T-helper 17 cell (primary cell): ENCODE measurements at places on chromosomes 2 and 18. TPM values are rescaled to one million over a fixed set of nuclear protein-coding genes. Genes with fewer than 3 reads are reported as not detected.

GRCh38 chr18:10060841-10061240, 147.0 kb downstream of the VAPA start:
- H3K4me1 ChIP-seq, result no peaks in the 10 kb centered on the region
- no peaks in the 10 kb centered on the region for H3K36me3 ChIP-seq
- no peak for DNase-seq
- H3K4me3 ChIP-seq, result no peak overlapping the region

DNA sequence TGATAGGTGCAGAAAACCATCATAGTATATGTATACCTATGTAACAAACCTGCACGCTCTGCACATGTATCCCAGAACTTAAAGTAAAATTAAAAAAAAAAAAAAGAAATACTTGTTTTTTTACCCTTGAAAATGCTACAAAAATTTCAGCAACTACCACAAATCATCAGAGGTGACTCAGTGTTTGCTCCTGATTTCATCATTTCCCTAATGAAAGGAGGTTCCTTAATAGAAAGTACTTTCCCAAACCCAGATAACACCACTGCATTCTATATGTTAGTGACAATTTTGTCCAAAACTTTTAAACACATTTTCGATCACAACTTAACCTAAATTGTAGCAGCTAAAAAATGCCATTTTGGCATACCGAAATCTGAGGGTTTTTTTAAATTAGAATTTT, 163.3 kb downstream of the SLC39A10 start:
- DNase-seq, result no peak
- no peak overlapping the region for H3K27ac ChIP-seq
- H3K36me3 ChIP-seq, result no peaks in the 10 kb centered on the region
- H3K4me3 ChIP-seq, result no peak overlapping the region
- no peaks in the 10 kb centered on the region for H3K4me1 ChIP-seq
- H3K27me3 ChIP-seq, result peaks cover 5% of the 10 kb centered on the region

GRCh38 chr18:54742120-54742519, 86.2 kb upstream of the RAB27B start:
- peaks cover 16% of the 10 kb centered on the region for H3K27me3 ChIP-seq
- no peaks in the 10 kb centered on the region for H3K36me3 ChIP-seq
- H3K27ac ChIP-seq, result no peak overlapping the region
- H3K4me3 ChIP-seq, result no peak overlapping the region
- no peaks in the 10 kb centered on the region for H3K4me1 ChIP-seq

DNA sequence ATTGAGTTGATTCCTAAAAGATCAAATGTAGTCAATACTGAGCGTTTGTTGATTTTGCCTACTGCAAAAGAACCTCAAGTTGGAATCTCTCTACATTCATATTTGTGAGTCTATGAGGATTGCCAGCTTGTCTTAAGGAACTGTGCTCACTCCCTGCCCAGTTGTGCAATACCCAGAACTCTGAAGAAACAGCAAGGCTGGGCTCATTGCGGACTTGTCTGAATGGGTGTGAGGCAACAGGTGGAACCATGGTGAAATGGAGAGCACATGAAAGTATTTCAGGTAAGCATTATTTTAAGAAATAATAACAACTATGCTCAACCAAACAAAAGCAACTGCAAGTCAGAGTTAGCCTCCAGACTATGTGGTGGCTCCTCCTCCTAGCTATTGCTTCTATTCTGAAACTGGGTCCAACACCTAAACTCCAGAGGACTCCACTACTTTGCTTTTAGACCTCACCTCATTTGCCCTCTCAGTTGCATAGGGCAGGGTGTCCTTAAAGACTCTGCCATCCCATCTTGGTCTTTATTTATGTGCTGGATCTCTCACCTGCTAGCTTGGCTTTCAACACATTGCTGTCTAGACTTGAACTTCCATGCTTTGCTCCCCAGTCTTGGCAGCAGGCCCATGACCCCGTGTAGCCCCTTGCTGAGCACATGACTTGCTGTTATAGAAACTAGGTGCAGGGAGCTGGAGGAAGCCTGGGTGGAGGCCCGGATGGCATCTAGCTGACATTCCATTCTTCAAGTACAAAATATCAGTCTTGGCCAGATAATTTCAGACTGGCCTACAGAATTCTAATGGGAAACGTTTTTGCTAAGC, 94.8 kb upstream of the ARL5A start:
- peaks cover 22% of the 10 kb centered on the region for H3K27me3 ChIP-seq
- DNase-seq, result no peak
- H3K27ac ChIP-seq, result no peak overlapping the region
- H3K4me1 ChIP-seq, result peaks cover 11% of the 10 kb centered on the region
- peaks cover 4% of the 10 kb centered on the region for H3K36me3 ChIP-seq
- H3K4me3 ChIP-seq, result no peak overlapping the region

DNA sequence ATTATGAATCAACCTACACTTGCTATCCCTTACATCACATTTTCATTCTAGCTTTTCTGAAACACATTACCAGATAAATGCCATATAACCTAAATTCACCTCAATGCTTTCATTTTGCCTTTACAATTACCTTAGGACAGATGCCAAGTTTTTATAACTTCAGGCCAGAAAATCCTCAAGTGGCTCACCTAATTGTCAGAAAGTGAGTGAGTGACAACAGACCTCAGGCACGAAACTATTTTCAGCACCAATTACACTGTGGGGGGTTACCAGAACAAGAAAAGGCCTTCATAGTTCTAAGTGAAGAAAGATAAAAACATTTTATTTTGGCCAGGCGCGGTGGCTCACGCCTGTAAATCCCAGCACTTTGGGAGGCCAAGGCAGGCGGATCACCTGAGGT, 52.3 kb upstream of the ST8SIA5 start:
- no peak for DNase-seq
- H3K4me3 ChIP-seq, result no peak overlapping the region
- no peaks in the 10 kb centered on the region for H3K27me3 ChIP-seq
- no peaks in the 10 kb centered on the region for H3K4me1 ChIP-seq

GRCh38 chr2:114442510-114442909, at the start of gene DPP10:
DPP10 (plus strand) TSS chr2:114442641.
- no peak within 1 kb of the TSS for H3K27ac ChIP-seq
- no peaks in the 10 kb centered on the region for H3K36me3 ChIP-seq
- H3K27me3 ChIP-seq, result peaks cover 10% of the 10 kb centered on the region
- no peak within 1 kb of the TSS for H3K4me3 ChIP-seq

DNA sequence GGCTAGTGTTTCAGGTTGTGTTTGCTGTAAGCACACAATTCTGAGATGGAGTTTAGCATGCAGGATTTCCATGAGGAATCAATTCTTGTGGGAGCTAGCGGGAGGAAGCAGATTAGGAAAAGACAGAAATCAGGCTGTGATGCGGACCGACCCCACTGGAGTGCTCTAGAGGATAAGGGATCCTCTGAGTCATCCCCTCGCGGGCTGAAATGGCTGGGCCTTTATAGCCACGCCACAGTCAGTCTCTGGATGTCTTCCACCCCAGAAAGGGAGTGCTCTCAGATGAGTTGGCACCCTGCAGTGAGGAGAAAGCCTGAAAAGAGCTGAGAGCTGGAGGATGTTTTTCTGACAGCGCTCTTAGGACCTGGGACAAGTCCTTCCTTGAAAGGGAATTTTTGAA, 102.4 kb downstream of the GALNT3 start:
- no peak for DNase-seq
- no peaks in the 10 kb centered on the region for H3K36me3 ChIP-seq
- H3K4me3 ChIP-seq, result no peak overlapping the region
- H3K4me1 ChIP-seq, result no peaks in the 10 kb centered on the region
- peaks cover 30% of the 10 kb centered on the region for H3K27me3 ChIP-seq
- no peak overlapping the region for H3K27ac ChIP-seq

DNA sequence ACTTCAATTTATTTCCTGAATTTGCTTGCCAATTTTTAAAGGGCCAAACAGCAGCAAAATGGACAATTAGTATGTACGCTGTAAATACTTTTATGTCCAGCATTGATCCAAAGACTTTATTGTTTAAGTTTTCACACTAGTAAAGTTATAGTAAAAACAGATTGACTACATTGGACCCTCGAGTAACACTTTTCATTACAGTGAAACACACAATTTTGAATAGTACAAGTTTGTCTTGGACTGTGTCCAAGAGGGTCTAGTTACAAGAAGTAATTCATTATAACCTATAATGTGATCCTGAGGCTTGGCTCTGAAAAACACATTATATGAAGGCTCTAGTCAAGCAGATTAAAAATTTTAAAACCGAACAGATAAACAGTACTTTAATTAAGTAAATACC, 11.4 kb upstream of the RBBP8 start:
- peaks cover 16% of the 10 kb centered on the region for H3K27me3 ChIP-seq
- DNase-seq, result no peak
- no peaks in the 10 kb centered on the region for H3K36me3 ChIP-seq
- H3K4me3 ChIP-seq, result no peak overlapping the region
- no peak overlapping the region for H3K27ac ChIP-seq

DNA sequence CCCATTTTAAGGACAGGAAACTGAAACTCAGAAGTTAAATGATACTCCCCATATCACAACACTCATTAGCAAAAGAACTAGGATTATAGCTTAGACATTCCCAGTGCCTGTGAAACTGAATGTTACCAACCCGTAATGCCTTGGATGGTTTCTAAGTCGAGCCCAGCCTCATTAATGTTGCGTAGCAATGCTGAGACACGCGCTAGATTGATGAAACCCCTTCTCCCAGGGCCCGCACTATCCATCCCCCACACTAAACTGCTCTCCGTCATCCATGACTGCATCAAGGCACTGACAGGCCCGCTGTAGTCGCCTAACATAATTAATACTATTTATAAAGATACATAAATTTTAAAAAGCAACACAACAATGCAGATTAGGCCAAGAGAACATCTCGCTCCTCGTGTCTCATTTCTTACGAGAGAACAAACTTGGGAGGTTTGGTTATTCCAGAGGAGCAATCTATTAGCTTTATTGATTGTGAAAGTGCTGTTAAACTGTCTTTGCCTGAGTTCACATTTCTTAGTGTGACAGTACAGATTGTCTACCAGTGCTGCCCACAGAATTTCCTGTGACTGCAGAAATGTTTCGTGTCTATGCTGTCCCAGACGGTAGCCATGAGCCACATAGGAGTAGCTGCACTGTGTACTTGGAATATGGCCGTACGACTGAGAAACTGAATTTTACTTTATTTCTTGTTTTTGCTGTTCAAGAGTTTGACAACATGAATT, 312.2 kb upstream of the RAB12 start:
- no peaks in the 10 kb centered on the region for H3K36me3 ChIP-seq
- no peaks in the 10 kb centered on the region for H3K27me3 ChIP-seq
- H3K4me3 ChIP-seq, result no peak overlapping the region
- H3K4me1 ChIP-seq, result no peaks in the 10 kb centered on the region

DNA sequence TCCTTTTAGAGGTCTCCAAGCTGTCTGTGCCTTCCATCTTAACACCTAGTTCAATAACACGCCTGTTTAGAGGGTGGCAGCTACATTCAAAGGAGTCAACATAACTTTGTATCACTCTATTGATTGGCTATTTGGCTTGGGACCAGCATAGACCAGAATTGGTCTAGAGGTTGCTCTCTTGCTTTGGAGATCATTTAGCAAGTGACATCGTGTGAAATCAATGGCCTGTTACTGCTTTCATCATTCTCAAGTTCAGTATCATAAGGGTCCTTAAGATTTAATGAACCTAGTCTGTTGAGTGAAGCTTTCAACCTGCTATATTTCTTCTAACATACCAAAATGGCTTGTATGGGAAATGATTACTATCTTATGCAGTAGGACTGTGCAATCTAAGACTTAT, 768.2 kb downstream of the NRXN1 start:
- H3K27ac ChIP-seq, result no peak overlapping the region
- H3K4me3 ChIP-seq, result no peak overlapping the region
- no peak for DNase-seq
- no peaks in the 10 kb centered on the region for H3K4me1 ChIP-seq
- H3K36me3 ChIP-seq, result no peaks in the 10 kb centered on the region
- no peaks in the 10 kb centered on the region for H3K27me3 ChIP-seq

Gene CD302
- 3.0 TPM for total RNA-seq

Gene TUBA3E
- not detected for total RNA-seq

Gene MEP1B
- 0.29 TPM for total RNA-seq

Gene GAREM1
- total RNA-seq, result 0.13 TPM

Gene ABCB11
- not detected for total RNA-seq
